ENCODE measurements at places on chromosomes 1 and 21.
A peak's percentile ranks its signal among the peaks of the same experiment; 100 is the strongest.

DNA sequence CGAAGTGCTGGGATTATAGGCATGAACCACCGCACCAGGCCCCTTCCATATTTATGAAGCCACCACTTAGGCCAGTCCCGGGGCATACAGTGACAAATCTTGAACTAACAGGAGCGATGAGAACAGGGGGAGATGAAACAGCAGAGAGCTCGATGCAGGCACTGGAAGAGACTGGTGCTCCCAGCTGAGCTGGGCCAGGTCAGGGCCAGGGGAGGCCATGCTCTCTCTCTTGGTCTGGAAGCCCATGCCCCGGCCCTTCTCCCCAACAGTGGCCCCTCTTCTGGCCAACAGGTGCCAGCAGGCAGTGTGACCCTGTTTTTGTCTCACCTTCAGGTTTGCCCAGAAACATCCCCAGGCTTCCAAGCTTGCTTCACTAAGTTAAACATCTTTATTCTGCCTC is 269.9 kb upstream of the C1orf174 start:
- peak; percentile 38 for DNase-seq

DNA sequence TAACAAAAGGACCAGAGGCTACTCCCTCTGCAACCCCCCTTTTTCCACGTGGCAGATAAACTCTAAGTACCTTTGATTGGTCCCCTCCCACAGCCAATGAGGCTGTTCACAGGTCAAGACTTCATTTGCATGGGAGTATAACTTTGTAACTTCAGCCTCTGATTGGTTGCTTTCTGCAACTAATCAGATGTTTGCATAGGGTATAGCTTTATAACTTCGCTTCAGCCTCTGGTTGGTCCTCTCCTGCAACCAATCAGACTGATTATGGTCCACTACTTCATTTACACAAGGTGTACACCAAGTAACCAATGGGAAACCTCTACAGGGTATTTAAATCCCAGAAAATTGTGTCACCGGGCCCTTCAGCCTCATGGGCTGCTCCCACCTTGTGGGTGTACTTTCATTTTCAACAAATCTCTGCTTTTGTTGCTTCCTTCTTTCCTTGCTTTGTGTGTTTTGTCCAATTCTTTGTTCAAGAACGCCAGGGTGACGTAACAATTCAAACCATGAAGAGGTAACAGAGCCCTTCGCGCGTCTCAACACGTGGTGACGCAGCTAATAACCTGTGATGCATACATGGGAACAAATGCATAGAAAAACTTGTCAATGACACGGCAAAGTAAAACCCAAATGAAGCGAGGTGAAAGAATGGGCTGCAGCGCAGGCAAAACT is 47.2 kb downstream of the VPS26C start:
- DNase-seq, result no peak

DNA sequence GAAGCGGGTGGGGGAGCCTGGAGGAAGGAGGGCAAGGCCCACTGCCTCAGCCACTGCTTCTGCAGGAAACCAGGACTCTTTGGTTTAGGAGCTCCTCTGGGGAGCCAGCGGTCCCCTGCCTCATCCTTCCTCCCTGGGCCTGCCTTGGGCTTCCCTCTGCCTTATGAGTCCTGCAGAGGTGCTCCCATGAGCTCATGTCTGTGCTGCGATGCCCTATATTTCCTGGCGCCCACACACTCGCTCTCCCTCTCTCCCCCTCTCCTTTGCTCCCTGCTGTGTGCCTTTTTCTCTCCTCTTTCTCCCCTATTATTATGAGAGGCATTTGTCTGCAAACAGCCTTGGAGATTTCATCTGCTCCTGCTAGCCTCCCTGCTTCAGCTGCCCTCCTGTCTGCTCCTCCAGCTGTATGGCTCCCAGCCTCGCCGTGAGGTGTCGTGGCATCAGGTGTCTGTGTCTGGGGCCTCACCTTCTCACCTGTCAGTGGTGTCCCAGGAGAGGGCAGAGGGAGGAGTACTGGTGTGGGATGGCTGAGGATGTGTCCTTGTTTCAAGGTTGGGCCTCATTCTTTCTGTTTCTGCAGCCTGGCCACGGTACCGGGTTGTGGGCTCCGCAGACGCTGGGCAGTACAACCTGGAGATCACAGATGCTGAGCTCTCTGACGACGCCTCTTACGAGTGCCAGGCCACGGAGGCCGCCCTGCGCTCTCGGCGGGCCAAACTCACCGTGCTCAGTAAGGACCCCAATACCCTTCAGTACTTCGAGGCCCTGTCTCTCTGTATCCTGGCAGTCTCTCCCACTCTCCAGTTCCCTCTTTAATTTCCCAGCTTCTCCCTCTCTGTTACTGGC is 84.2 kb downstream of the KIRREL1 start:
- no peak for DNase-seq

GRCh38 chr1:111441573-111442192 is 7.4 kb downstream of the WDR77 start:
- DNase-seq, result peak; percentile 84

DNA sequence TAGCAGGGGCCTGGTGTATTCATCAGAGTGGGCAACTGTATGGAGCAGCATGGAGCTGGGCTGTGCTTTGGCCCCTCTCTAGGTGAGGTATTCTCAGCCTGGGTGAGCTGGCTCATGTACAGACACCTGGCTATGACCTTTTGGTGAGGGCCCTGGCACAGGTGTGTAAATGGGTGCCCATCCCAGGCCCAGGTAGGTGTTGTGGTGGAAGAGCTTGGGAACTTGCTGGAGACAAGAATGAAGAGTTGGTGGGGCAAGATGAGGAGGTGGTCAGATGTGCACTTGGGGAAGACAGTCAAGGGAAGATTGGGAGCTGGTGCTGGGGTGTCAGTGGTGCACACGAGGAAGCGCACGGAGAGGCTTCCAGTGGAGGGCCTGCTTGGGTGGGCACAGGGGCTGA is 95.5 kb downstream of the TRIM11 start:
- DNase-seq, result no peak

GRCh38 chr1:90821152-90821787 is 104.2 kb upstream of the BARHL2 start:
- DNase-seq, result no peak

DNA sequence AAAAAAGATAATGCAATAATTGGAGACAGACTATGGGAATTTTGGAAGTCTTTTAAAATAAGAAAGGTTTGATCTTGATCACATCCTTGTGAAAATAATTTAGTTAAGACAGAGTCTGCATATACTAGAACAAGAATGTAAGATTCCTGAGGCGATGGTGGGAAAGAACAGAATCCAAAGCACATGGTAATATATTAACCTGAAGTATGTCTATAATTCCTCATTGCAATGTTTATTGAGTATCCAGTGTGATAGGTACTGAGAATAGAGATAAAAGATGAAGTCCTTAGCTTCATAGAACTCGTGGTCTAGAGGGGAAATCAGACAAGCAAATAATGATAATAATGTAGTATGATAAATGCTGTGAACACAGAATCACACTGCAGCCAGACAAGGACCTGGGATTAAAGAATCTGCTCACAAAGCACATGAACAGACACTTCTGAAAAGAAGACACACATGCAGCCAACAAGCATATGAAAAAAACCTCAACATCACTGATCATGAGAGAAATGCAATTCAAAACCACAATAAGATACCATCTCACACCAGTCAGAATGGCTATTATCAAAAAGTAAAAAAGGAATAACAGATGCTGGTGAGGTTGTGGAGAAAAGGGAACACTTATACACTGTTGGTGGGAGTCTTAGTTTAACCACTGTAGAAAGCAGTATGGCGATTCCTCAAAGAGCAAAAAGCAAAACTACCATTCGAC is 6.9 kb upstream of the ANGPTL3 start:
- no peak for DNase-seq

DNA sequence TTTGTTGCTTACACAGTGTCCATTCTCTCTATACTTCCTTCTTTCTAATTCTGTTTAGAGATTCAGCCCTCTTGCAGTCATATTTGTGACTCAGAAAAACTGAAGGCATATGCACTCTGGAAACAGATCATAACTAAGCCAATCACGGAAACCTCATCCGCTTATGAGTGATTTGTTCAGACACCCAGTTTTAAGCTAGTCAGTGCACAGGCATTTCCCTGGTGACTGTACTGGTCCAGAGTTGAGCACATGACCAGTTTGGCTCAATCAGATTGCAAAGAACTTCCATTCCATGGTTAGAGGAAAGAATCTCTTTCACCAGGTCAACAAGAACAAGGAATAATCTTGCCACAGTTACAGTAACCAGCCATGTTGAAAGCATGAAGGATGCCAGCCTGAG is 69.2 kb upstream of the SGIP1 start:
- no peak for DNase-seq

- no peak for DNase-seq
Observed at GRCh38 chr21:46369520-46370235, 45.7 kb downstream of the PCNT start.

DNA sequence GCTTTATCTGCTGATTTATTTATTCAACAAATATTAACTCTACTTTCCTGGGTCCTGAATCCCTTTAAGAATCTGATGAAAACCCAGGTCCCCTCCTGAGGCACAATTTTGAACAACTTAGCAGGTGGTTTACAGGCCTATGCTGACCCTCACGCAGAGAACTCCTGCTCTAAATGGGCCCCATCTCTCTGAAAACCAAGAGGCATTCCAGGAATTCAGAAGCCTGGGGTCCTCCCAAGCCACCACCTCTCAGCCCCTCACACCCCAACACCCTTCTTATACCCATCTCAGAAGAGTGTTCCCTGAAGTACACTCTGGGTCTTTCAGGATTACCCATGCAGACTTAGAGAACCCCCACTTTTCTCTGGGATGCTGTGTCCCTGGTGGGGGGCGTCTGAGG is 34.5 kb downstream of the LHX4 start:
- DNase-seq, result no peak

DNA sequence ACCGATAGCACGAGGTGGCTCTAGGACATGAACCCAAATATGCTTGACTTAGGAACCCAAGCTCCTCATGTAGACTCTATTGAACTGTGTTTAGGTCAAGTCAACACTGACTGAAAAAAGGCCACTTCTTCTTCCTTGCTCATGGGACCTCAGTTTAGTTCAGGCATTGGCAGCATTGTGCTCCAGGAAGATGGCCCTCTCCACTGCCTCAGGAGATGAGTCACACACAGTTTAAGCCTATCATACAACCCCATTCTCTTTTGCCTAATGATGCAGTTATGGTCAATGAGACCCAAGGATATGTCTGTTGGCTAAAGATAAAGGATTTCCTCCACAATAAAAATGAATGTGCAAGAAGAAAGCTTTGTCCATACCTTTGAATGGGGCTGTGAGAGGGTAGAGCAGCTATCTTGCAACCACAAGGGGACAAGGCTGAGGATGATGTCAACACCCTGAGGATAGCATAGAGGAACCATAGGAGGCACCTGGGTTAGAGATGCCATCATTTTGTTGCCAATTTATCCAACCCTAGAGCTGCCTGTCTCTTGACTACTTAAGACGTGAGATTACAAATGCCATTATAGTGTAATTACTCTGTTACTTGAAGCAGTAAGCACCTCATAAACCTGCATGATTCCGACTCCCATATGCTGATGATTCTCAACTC is 3.0 kb upstream of the TRIM63 start:
- no peak for DNase-seq

GRCh38 chr21:33202464-33203363 is 27.0 kb upstream of the IFNAR2 start:
- no peak for DNase-seq

- DNase-seq, result no peak
Observed at GRCh38 chr1:115113766-115114165, 24.5 kb upstream of the TSPAN2 start.

GRCh38 chr1:47993416-47993740 is 3.8 kb downstream of the TRABD2B start:
- no peak for DNase-seq

Data from activated effector memory CD4-positive, alpha-beta T cell treated with anti-CD3 and anti-CD28 coated beads, Interleukin-2, amount 50 U/mL, for 16 hours (primary cell).